Choroid plexus epithelial cell (primary cell): ENCODE measurements at places on chromosomes 11 and 22.

- DNase-seq, result no peak
Measured at GRCh38 chr22:48927591-48927990, 900.1 kb downstream of the BRD1 start.

GRCh38 chr11:2582946-2583604 is 116.7 kb downstream of the KCNQ1OT1 start:
- DNase-seq, result peak; percentile 17

GRCh38 chr11:100830274-100830673 is 143.2 kb downstream of the ARHGAP42 start:
- DNase-seq, result no peak

DNA sequence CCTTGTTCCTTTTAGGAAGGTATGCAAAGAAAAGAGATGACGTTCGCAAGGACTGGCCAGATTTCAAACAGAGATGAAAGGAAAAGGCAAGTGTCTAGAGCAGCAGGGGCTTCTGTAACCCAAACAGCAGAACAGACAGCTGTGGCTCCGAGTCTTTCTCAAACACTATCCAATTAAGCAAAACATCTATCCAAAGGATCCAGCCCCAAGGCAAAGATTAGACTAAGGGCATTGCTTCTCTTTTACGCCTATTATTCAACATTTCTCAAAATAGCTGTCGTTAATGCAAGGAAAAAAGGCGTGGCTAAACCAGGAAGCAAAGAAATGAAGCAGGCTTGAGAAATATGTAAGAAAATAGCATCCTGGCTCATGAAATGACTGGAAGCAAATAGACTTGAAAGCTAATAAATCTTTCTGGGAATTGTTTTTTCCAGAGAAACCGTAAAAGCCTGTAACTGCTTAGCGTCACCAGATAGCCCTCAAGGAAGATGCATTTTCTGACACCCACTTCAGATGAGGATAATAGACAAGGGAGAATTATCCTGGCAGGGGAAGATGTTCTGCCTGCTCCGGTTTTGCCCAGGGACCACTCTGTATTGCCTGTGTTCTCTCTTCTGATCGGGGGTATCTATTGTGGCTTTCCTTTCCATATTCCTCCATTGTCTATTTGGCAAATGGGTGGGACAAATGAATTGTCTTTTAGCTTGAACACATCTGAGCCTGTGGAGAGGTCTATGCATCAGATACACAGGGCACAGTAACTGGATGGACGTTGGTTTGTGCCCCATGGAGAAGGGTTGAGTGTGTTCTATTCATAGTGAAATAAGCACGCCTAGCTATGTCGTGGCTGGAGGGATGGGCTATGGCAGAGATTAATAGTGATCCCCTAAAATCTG is 20.2 kb downstream of the C11orf96 start:
- DNase-seq, result peak; percentile 51

- DNase-seq, result no peak
Measured at GRCh38 chr11:69364921-69365320, 71.0 kb downstream of the MYEOV start.

DNA sequence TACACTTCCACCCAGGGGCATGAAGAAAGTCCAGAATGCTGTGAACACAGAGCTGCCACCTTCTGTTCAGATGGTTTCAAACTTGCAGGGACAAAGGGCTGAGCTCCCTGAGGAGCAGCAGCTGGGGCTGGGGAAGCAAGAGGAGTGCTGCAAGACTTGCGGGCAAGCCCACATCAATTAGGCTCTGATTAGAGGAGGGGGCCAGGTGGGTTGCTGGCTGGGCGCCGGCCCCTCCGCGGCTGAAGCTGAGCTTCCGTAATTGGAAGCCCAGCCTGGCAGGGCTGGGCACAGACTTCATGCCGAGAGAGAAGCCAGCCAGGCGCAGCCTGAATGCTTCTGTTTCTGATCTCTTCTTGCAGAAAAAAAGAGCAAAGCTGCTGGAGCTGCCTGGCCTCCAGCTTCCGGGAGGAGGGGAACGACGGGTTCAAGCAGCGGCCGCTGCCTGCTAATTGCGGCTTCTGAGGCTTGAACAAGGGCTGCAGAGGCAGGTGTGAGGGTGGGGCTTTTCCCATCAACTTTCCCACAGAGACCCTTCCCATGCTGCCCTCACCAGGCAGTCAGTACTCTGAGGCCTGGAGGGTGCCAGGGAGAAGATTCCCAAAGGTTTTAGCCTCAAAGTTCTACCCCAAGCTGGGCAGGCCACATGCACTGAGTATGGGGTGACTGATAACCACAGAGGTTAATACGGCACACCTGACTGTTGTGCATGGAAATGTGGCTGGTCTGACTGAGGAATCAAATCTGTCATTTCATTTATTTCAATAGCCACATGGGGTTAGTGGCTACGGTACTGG is 91.1 kb upstream of the LMO1 start:
- peak; percentile 26 for DNase-seq

- DNase-seq, result no peak
Measured at GRCh38 chr22:45312856-45313255, 3.1 kb downstream of the FAM118A start.

GRCh38 chr11:133928628-133929059 is 28.1 kb downstream of the IGSF9B start:
- DNase-seq, result peak; percentile 5

GRCh38 chr22:29951791-29952413 is 68.9 kb downstream of the MTMR3 start:
- DNase-seq, result no peak

DNA sequence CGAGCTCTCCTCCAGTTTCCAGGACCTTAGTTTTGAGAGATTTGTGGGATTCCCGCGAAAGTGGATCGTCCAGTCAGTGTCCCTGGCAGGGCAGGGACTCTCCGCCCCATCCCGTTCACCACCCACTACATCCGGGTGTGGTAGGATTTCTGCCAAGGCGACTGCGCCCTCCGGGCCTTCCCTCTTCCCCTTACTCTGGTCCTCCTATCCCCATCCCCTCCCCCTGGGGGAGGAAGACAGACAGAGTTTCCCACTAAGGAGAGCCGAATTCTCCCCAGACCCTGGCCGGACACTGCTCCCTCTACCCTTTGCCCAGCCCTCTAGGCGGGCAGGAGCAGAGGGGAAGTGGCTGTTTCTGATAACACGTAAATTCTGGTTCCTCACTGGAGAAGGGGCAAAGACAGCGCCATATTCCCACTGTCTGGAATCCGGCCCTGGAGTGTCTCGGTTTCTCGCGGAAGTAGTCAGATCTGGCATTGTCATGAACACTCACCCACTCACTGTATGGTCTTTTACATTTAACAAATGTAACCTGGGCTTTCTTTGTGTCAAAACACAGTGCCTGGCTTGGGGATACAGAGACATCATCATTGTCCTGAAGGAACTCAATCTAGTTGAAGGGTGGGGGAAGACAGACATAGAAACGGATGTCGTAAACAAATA is 1.1 kb upstream of the NECTIN1 start:
- peak; percentile 36 for DNase-seq

GRCh38 chr11:91835051-91835560 is 389.5 kb upstream of the FAT3 start:
- DNase-seq, result no peak

- DNase-seq, result peak; percentile 44
Measured at GRCh38 chr11:60912851-60913528, 968 bp upstream of the TMEM109 start.

DNA sequence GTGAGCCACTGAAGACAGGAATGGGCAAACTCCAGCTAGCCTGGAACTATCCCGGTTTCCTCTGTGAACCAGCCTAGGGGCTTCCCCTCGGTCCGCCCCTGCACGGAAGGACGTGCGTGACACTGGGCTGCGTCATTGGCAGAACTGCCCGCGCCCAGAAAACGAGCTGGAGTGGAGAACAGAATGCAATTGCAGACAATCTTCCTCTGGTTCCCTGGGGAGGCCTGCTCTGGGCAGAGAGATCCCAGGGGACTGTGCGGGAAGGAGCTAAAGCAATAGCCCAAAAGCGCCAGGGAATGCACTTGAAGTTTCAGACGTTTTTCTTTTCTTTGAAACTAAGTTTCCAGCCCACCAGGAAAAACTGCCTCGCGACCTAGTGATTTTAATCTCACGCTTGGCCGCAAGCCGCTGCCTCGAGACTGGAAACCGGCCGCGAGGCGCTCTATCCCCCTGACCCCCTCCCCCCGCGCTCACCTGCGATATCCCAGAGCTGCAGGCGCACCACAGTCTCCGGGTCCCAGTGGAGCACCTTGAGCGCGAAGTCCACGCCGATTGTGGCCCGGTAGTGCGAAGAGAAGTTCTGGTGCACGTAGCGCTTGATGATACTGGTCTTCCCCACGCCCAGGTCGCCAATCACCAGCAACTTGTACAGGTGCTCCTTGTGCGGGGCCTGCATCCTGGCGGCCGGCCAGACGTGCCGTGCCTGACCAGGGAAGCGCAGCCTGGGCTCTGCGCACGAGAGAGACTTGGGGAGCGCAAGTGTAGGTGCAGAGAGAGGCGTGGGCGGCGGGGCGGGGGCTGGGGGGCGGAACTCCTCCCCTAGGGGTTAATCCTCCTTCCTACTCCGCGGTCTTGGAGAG is at the start of gene RAB38:
RAB38 (minus strand) TSS at position 735 of the 860 bp plus-strand sequence; CDS start at position 676, 59 bp downstream.
- DNase-seq, result peak; percentile 67

DNA sequence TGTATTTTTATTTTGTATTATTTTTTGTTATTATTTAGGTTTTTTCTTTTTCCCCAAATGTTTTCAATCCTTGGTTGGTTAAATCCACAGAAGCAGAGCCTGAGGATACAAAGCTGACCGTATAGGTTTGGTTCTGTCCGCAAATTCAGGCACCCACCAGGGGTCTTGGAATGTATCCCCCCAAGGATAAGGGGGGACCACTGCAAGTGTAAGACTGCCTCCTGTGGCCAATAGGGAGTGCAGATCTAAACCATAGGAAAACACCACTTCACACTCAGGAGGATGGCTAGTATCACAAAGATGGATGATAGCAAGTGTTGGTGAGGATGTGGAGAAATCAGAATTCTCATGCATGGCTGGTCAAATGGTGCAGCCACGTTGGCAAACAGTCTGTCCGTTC is 20.0 kb downstream of the CPT1A start:
- no peak for DNase-seq

- DNase-seq, result no peak
Measured at GRCh38 chr22:46863794-46864193, 101.3 kb downstream of the TBC1D22A start.

DNA sequence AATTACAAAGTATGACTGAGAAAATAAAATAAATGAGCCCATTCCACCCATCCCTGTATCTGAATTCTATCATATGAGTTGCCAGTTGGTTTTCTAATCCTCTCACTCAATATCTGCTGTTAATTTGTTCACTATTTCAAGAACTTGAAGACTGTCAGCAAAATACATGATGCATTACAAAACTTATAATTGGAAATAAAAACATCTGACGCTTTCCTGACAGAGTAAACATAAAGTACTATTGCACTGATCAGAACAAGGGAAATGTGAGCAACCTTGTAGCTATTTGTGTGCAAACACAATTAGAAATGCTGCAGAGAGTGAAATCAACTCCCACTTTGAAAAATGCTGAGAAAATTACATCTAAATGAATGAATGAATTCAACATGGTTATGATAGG is 97.1 kb downstream of the MPPED2 start:
- peak; percentile 11 for DNase-seq

DNA sequence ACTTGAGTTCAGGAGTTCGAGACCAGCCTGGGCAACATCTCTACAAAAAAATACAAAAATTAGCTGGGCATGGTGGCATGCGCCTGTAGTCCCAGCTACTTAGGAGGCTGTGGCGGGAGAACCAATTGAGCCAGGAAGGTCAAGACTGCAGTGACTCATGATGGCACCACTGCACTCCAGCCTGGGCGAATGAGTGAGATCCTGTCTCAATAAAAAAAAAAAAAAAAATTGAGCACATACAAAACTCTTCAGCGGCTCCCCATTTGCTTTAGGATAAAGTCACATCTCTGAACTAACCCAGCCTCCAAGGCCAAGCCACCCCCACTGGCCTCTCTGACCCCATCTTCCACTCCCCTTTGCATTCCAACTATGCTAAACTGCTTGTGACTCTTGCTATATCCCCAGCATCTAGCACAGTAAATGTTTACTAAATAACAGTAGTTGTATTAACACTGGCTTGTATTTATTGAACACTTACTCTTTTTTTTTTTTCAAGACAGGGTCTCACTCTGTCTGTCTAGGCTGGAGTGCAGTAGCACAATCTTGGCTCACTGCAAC is 28.9 kb downstream of the CREB3L1 start:
- DNase-seq, result no peak

DNA sequence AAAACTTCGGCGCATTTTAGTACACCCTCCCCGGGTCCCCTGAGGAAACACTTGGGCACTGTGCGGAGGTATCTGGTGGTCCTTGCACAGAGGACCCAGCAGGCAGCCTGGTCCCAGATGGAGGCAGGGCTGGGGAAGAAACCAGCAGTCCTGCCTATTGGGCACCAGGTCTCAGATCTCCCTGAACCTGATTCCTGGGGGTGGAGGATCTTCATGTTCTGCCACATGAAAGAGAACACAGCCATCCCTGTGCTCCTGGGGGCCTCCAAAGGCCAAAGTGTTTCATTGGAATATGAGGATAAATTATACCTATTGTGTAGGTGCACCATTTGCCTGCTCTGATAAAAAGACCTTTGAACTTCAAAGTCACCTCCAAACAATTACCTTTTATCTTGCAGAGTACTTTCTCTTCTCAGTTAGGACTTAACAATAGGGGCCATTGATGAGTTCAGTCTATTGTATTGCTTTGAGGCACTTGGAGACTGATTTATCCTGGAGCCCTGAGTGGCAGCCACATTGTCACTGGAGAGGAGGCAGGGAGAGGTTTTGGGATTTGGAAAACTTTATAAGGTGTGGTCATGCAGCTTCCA is 1.8 kb downstream of the RCN1 start:
- no peak for DNase-seq

GRCh38 chr22:35114131-35114980 is 48.4 kb downstream of the ISX start:
- no peak for DNase-seq

DNA sequence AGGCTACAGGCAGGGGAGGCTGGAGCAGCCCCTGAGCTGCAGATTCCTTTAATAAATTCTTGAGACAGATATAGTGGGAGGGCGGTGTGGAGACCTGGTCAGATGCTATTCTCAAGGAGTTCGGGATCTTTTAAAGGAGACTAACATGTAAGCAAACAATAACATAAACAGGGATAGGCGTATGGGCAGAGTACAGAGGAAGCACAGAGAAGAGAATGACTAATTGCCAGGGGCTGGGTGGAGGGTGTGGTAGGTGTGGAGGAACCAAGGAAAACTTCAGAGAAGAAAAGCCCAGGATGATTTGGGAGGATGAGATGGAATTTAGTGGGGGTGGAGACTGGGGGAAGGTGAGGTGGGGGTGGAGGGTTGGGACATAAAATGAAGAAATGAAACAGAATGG is 9.7 kb upstream of the HEPHL1 start:
- DNase-seq, result no peak

DNA sequence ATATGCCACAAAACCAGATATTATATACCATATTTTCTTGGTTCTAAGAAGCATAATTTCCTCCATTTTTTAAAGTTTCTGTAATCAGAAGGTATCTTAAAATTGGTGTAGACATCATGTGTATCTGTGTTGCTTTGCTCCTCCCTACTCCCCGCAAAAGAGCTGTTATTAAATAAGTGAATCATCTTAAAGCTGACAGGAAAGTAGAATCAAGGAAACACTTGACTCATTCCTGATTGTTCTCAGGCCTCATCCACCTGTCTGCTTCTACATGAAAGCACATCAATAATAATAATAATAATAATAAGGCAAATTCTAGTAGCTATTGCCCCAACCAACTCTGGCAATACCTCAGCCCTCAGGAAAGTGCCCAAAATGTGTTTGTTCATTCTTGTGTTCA is 26.2 kb upstream of the GUCY1A2 start:
- DNase-seq, result peak; percentile 41
